ENCODE measurements at places on chromosomes 16 and 17.
A peak's percentile ranks its signal among the peaks of the same experiment; 100 is the strongest.

DNA sequence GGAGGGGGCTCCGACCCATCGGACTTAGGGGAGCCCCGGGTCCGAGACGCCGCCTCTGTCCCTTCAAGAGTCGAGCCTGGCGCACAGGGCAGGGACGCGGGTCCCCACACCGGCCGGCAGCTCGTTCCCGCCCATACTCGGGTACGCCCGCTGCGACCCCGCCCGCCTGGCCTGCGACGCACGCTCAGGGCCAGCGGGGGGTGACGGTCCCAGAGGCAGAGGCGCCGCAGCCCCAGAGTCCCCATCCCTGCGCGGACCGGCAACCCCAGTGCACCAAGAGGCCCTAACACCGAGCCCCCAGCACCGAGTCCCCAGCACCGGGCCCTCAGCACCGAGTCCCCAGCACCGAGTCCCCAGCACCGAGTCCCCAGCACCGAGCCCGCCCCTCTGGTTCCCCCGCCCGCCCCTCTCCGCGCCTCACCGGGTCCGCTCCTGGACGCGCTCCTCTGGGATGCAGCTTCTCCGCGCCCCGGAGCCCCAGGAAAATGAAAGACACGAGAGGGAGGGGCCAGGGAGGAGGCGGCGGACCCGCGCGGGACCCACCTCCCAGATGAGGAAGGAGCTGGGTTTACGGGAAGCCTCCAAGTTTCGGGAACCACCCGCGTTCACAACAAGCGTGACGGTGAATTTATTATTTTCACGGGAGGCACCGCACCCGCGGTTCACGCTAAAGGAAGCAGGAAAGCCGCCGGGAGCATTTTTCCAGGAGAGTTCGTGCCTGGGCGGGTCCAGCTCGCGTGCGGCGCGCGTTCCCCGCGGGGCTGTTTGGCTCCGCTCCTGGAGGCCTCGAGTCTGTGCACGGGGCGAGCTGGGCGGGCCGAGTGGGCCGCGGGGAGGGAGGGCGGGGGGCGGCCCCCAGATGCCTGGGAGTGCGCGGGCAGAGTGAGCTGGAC is at the start of gene SECTM1:
Gene SECTM1, minus strand, starts transcription at position 488 of the 893 bp plus-strand sequence. CDS start 6,526 bp downstream, outside the sequence.
- no peak for DNase-seq

- DNase-seq: no peak
These were observed 6.6 kb downstream of the VAT1 start for GRCh38 chr17:43015579-43015978.

GRCh38 chr16:70476272-70477020 is 22.1 kb downstream of the FCSK start:
- DNase-seq: no peak

GRCh38 chr17:17723354-17724261 is 42.4 kb downstream of the RAI1 start:
- DNase-seq: peak; percentile 49

- DNase-seq: no peak
These were observed 40.5 kb upstream of the SKAP1 start for GRCh38 chr17:48470388-48471034.

DNA sequence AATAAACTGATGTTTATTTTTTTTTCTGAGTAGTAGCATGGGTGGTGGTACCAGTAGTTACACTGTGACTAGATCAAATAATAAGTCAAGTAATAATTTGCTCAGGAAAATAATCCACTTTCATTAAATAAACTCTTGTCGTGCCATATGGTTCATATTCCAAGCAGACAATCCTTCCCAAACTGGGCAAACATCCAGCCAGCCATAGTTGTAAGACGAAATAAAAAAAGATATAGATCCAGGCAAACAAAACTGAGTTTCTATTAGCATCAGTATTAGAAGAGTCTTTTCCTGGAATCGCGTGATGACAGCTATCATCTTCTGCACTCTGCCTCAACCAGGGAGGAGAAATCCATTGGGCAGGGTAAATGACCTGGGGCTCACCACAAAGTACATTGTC is 508.4 kb upstream of the GOT2 start:
- DNase-seq: no peak

DNA sequence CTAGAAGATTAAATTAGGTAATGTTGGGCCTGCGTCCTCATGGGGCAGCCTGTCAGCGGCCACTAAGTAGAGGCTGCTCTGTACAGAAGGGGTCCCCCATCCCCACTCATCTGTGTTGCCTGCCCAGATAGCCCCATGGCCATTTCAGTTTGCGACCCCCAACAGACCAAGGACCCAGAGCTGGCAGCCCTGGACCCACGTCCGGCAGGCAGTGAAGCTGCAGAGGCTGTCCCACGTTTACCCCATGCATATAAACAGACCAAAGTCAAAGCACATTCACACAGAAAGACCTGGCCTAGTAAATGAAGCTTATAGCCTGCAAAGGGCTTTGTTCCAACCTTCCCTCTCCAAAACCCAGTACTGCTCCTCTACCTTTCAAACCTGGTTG is 4.6 kb downstream of the PDF start:
- DNase-seq: no peak

GRCh38 chr17:6592173-6592572 is 35.8 kb upstream of the PITPNM3 start:
- no peak for DNase-seq

DNA sequence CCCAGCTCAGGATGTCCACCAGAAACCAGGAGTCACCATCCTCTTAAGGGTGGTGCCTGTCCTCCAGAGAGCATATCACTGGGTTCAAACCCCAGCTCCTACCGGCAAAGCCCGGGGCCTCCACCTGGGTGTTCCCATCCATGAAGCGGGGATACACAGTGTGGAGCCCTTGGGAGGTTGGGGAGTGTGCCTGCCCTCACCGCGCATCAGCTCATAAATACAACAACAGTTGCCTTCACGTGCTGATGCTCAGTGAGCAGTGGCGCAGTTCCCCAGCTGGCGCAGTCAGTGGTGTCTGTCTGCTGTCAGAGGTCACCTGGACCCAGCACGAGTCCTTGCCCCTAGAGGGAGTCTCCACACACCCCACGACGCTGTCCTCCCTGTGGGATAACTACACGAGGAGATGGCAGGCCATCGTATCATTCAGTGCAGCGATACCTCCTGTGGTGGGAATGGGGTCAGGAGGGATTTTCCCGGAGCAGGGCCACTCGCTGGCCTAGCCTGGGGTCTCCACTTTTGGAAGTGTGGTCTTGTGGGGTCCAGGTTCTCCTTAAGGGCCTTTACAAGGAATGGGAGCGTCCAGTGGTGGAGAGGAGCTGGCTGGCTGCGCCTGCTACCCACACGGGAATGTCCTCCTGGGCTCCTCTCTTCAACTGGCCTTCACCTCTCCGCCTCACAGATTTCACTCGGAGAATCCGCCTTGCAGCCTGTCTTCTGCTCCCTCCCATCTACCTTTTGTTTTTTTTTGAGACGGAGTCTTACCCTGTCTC is 2.3 kb upstream of the ELOB start:
- no peak for DNase-seq

- DNase-seq: no peak
These were observed 48.2 kb downstream of the RAP1GAP2 start for GRCh38 chr17:2844416-2844815.

DNA sequence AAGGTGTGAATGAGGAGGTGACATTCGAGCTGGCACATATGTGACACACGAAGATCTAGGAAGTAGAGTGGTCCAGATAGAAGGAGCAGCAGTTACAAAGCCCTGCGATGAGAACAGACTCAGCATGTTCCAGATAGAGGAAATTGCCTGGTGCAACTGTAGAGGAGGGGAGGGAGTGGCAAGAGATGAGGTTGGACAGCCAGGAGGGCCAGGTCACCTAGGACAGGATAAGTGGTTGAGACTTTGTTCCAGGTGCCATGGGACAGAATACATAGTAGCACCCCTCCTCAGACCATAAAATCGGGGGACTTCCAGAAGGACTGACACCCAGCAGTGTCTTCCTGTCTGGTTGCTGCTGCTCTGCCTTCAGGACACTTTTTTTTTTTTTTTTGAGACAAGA is 11.0 kb upstream of the CENPT start:
- DNase-seq: no peak

DNA sequence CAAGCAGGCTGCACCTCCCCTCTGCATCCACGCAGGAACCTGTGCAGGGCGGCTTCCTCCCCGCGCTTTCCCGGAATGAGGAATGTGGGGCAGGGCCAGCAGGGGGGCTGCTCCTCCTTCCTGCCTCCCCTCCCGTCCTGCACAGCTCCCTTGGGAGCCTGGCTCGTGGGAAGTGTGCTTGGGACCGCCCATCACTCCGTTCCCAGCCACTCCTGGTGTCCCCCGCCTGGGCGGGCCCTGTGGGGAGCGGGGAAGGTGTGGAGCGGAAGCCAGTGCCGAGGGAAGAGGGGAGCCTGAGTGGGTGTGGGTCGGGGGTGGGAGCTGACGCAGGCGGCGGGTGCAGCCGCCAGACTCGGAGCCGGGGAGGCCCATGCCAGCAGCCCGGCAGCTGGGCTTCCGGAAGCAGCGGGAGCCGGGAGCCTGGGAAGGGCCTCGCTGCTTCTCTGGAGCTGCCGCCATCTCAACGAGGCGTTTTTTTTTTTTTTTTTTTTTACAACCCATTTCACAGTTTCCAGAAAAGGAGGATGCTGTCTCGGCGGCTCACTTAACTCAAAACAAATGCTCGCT is 24.1 kb downstream of the BAHCC1 start:
- no peak for DNase-seq

DNA sequence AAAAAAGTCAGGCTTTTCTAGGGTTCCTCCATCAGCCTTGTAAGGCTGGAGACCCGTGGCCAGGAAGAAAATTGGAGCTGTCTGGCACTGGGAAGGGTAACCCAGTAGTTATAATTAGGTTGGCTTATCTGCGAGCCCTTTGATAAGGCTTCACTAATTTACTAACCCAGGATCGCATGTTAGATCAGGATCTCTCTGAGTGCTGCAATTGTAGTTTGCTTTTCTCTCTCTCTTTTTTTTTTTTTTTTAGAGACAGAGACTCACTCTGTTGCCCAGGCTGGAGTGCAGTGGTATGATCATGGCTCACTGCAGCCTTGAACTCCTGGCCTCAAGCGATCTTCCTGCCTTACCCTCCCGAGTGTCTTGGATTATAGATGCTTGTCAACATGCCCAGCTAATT is 17.0 kb downstream of the ABCC1 start:
- no peak for DNase-seq

GRCh38 chr17:18158022-18158600 is 25.5 kb upstream of the ALKBH5 start:
- peak; percentile 94 for DNase-seq

DNA sequence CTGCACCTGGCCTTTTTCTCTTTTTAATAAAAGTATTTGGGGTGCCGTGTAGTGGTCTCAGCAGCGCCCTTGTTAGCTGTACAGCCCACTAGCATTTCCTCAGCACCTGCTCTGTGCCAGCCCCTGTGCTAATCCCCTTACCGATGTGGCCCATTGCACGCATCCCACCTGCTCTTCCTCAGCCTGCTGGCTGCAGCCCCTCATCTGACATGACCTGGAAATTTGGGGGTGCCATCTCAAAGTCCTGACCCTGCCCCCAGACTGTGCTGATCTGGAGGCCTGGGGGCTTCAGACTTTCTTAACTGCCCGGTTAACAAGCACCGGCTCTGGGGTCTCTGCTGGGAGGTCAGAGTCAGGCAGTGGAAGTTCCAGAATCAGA is 10.4 kb downstream of the GPRC5C start:
- no peak for DNase-seq

- no peak for DNase-seq
These were observed 4.0 kb downstream of the SLC35B1 start for GRCh38 chr17:49703557-49704277.

GRCh38 chr16:30746638-30747175 is 1.5 kb upstream of the PHKG2 start:
- DNase-seq: no peak

DNA sequence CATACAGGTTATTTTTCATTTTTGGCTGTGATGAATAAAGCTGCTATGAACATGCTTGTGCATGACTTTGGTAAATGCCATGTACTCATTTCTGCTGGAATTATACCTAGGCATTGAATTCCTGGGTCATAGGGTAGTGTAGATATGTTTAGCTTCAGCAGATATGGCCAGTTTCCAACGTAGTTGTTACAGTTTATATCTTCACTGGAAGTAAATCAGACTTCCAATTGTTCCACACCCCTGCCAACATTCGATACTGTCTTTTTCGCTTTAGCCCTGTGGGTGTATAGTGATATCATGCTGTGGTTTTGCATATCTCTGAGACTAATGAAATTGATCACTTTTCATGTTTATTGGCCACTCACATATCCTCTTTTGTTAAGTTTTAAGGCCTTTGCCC is 50.4 kb downstream of the ARHGAP27 start:
- DNase-seq: no peak

- DNase-seq: no peak
These were observed 296.7 kb upstream of the FOXF1 start for GRCh38 chr16:86213437-86214205.

DNA sequence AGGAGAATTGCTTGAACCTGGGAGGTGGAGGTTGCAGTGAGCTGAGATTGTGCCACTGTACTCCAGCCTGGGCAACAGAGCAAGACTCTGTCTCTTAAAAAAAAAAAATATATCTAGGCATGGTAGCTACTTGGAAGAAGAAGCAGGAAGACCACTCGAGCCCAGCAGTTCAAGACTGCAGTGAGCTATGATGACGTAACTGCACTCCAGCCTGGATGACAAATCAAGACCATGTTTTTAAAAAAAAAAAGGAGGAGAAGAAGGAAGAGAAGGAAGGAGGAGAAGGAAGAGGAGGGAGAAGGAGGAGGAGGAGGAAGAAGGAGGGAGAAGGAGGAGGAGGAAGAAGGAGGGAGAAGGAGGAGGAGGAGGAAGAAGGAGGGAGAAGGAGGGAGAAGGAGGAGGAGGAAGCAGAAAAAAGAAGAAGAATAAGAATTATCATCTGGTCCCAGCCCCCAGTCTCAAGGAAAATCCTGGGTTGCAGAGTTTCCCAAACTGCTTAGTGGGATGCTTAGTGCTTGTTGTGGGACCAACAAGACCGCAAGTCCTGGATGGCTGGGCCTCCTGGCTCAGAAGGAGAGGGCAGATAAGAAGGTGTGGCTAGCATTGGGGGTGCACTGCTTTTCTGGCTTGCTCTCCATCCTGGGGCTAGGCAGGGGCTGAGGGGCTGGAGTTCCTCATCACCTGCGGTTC is 3.7 kb upstream of the DRC7 start:
- no peak for DNase-seq

GRCh38 chr17:40916366-40916765 is 21.1 kb downstream of the KRT23 start:
- no peak for DNase-seq

- no peak for DNase-seq
These were observed 212.5 kb downstream of the KATNIP start for GRCh38 chr16:27762441-27762840.

- DNase-seq: no peak
These were observed 7.3 kb downstream of the ACACA start for GRCh38 chr17:37399265-37399803.

DNA sequence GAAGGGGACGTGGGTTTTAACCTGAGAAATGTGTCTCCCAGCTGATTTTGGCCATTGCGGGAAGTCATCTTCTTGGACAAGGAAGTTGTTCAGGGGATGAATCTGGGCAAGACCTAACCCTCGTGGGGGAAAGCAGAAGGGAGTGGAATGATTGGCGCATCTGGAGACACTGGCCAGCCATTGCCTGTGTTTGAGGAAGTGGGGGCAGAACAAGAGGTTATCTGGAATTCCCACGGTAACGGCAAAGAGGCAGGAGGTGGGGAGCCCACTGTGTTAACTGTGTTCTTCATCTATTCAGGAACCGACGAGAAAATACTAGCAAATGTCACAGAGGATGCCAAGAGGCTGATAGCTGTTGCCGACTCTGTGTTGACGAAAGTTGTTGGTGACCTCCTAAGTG is 66.9 kb downstream of the RNF213 start:
- DNase-seq: no peak

Data from T-cell (primary cell).